ENCODE measurements at places on chromosomes 11 and 22. TPM values are rescaled to one million over a fixed set of nuclear protein-coding genes. Genes with fewer than 3 reads are reported as not detected.

- no peak overlapping the region for H3K4me3 ChIP-seq
- H3K4me1 ChIP-seq = no peaks in the 10 kb centered on the region
- no peak overlapping the region for H3K27ac ChIP-seq
- no peaks in the 10 kb centered on the region for H3K27me3 ChIP-seq
Observed at GRCh38 chr11:77968337-77968736, 26.1 kb downstream of the INTS4 start.

The ZNF143 gene
- polyA plus RNA-seq = 23.1 TPM

- H3K27me3 ChIP-seq = no peaks in the 10 kb centered on the region
- peaks cover 68% of the 10 kb centered on the region for H3K36me3 ChIP-seq
- no peaks in the 10 kb centered on the region for H3K4me1 ChIP-seq
- DNase-seq = no peak
Observed at GRCh38 chr11:65205602-65205967, 23.9 kb downstream of the CAPN1 start.

The BACE1 gene
- polyA plus RNA-seq = 11.8 TPM

The TMPRSS4 gene
- polyA plus RNA-seq = 0.24 TPM

Data from adrenal gland (tissue), 19 donors.